ENCODE measurements at places on chromosomes 2 and 18.

- no peak for DNase-seq
Observed at GRCh38 chr2:88580088-88580487, 47.2 kb downstream of the EIF2AK3 start.

DNA sequence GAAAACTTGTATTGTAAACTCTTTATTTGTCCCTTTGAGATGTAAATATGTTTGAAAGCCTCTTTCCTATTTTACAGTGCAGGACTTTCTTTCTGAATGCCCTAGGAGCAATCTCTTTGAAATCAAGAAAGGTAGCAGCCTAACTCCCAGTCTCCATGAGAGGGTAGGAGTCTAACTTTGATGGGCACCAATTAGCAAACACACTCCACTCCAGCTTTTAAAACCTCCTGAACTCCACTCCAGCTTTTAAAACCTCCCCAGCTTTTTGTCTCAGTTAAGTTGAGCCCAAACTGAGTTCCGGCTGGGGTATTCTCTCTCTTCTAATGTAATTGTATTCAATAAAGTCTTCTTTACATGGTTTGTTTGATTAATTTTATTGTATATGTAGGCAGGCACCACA is 493.7 kb upstream of the CDH7 start:
- no peak for DNase-seq

GRCh38 chr2:25333981-25334380 is 7.7 kb downstream of the DNMT3A start:
- no peak for DNase-seq

DNA sequence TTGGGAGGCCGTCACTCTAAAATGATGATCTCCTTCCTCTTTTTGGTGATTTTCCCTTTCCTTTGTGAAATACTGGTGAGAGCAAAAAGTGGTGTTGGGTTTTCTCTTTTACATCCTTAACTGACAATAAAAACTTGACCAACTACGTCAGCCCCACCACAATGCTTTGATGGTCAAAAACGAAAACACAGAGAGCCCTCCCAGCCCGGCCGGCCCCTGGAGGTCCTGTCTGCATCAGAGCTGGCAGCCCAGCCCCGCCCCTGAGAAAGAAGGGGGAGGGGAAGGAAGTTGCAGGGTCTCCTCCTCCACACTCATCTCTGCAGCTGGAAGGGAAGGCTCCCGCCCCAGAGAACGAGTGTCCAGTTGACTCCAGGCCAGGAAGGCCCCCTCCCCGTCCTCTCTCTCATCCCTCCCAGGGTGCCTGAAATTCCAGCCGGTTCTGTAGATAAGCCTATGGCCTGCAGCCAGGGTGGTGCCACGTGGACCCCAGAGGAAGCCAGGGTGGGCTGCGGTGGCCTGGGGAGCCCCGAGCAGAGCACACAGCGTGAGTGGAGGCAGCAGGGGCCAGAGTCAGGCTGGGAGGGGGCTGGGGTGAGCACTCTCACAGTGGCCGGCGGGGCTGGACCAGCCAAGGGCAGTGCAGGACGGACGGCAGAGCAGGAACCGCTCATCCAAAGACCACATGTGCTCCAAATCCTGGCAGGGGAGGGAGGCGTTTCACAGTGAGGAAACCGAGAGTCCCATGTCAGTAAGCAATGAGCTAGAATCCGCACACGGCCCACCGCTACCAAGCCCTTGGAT is 19.8 kb downstream of the BIN1 start:
- no peak for DNase-seq

DNA sequence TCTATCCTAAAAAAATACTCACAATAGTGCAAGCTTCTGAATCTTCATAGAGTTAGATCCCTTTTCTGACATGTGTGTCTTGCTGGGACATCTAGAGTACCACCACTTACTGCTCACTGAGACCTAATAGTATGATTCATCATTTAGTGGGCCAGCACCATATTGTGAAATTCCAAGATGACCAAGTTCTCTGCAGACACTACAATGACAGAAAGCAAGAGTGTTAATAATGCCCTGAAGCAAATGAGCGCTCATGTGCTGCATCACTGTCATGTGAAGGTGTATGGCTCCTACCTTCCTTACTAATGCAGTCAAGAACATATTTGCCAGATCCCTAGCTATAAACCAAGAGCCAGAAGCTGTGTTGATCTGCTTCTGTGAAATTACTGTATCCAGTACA is 606.2 kb upstream of the NXPH2 start:
- no peak for DNase-seq

DNA sequence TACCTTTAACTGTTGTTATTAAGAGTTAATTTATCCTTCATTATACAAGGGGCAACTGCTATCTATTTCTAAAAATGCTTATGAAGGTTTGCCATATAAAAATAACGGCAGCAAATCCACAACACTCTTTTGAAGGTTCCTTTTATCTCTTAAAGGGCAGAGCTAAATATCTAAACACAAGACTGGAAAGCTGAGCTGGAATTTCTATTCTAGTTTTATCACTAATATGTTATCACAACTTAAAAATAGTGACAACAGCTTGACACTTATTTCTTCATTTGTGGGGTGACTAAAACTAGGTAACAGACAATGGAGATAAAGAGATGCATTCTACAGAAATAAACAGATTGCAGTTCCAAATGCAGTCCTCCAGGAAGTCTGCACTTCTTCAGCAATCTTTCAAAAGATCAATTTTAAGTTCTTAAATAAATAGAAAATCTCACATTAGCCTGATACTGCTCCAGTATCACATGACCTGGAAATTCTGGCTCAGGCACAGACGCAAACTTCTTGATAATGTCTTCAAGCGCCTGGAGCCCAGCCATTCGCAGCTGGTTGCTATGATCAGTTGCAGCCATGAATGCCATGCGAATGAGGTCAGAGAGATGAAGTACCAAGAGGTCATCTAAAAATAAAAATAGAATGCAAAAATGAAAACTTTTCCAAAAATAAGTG is 54.0 kb upstream of the STRN start:
- DNase-seq, result no peak
